ENCODE measurements at places on chromosomes 1 and 21. TPM values are rescaled to one million over a fixed set of nuclear protein-coding genes. Genes with fewer than 3 reads are reported as not detected.

Gene SPRR1A
- total RNA-seq = not detected

GRCh38 chr1:34597877-34598514, 156.9 kb upstream of the GJB5 start:
- DNase-seq = no peak

DNA sequence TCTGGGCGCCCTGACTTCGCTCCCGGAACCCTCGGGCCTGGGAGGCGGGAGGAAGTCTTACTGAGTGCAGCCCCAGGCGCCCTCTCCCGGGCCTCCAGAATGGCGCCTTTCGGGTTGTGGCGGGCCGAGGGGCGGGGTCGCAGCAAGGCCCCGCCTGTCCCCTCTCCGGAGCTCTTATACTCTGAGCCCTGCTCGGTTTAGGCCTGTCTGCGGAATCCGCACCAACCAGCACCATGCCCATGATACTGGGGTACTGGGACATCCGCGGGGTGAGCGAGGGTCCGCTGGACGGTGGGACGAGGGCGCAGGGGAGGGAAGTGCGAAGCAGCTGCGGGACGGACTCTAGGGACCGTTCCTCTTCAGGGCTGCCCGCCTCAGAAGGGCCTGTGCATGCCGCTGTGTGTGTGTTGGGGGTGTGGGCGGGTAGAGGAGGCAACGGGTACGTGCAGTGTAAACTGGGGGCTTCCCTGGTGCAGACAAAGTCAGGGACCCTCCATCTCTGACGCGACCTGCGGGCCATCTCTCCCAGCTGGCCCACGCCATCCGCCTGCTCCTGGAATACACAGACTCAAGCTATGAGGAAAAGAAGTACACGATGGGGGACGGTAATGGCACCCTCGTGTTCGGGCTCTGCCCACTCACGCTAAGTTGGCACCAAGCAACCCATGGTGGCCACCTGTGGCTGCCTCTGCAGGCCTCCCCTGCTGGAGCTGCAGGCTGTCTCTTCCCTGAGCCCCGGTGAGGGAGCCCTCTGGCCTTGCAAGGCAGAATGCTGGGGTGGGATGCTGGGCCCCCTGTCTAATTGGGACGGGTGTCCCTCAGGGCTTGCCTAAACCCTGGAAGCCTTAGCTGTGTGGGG, at the start of gene GSTM1:
Gene GSTM1, plus strand, starts transcription at position 177 of the 859 bp plus-strand sequence. Its CDS starts 57 bp downstream, at position 234.
- DNase-seq = no peak

GRCh38 chr1:1435106-1435903, at the start of gene VWA1:
Gene VWA1 (plus strand): TSS chr1:1435690. CDS start chr1:1435749, 59 bp downstream.
- no peak for DNase-seq

DNA sequence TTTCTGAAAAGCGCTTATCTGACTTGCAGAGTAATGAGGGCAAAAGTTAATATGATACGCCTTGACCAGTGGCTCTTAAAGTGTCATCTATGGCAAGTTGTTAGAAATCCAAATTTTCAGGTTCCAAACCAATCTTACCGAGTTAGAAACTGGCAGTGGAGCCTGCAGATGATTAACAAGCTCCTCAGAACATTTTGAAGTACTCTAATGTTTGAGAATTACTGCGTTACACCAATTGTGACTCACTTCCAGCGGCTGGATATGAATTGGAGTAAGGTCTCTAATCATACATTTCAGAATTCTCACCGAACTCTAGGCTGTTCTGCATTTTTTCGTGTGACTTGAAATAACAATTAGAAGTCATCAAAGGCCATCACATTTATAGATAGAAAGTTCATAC, 73.5 kb upstream of the TMPRSS15 start:
- no peak for DNase-seq

Data from H4 (cell line).